Occipital lobe (tissue), 3 donors: ENCODE measurements at places on chromosomes 16 and 17. TPM values are rescaled to one million over a fixed set of nuclear protein-coding genes. Genes with fewer than 3 reads are reported as not detected.
A peak's percentile ranks its signal among the peaks of the same experiment; 100 is the strongest.

DNA sequence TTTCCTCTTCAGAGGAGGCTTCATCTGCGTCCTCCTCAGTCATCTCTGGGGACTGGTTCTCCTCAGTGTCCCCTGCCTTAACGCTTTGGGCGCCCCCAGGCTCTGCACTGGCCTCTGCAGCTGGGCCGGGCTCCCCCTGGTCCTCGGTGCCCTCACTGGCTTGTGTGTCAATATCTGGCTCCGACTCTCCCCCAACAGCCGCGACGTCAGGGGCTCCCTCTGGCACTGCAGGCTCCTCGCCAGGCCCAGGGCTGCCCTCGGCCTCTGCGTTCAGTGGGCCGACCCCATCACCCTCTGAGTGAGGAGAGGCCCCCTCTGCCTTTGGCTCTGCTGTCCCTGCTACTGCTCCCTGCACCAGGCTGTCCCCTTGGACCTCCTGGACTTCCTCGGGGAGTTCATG is 34.7 kb downstream of the SRL start:
- no peak for DNase-seq

- no peak for DNase-seq
Observed at GRCh38 chr17:2723997-2724783, 12.6 kb upstream of the CLUH start.

DNA sequence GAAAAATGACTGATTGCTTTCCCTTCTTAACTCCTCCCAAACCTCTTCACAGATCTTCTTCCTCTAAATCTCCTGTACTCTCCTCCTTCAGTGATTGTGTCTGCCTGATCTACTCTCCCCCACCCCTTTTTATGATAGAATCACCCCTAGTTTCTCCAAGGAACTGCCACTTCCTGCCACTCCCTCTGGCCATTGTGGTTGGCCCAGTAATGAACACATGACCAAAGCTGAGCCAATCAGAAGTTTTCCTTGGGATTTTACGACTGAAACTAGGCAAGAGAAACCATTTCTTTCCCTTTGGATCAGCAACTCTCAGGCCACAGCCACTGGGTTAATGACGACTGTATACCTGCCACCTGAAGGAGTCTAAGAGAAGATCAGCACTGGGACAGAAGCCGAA is 15.9 kb downstream of the IRX3 start:
- no peak for DNase-seq

DNA sequence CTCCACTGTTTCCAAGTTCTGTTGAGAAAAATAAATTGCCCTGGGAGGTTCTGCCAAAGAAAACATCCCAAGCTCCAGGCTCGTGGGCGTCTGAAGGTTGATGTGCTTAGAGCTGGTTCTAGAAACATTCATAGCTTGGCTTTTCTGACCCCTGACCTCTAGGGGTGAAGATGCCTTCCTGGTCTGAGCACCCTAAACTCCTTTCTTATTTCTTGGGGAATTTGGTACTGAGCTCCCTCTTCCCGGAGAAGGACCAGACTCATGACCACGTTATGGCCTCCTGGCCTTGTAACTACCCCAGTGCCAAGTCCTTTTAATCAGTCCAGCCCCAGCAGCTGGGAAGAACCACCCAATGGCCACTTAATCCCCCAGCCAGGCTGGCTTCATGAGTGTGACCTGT is 66.4 kb downstream of the MYH11 start:
- DNase-seq: no peak

GRCh38 chr16:69109486-69110270 is 4.2 kb downstream of the HAS3 start:
- DNase-seq: no peak

GRCh38 chr17:55420776-55421178 is 858 bp downstream of the MMD start:
- DNase-seq: no peak

- no peak for DNase-seq
Observed at GRCh38 chr17:44568945-44569858, 11.9 kb downstream of the FZD2 start.

DNA sequence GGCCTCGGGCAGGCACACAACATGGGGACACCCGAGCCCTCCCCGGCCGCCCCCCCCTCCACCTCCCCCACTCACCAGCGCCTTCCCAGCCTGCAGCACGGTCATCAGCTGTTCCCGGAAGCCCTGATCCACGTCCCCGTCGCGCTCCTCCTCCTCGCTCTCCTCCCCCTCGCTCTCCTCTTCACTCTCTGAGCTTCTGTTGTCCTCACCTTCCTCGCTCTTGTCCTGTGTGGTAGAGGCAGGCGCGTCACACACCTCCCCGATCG is 10.3 kb downstream of the MYBBP1A start:
- DNase-seq: peak; percentile 34

DNA sequence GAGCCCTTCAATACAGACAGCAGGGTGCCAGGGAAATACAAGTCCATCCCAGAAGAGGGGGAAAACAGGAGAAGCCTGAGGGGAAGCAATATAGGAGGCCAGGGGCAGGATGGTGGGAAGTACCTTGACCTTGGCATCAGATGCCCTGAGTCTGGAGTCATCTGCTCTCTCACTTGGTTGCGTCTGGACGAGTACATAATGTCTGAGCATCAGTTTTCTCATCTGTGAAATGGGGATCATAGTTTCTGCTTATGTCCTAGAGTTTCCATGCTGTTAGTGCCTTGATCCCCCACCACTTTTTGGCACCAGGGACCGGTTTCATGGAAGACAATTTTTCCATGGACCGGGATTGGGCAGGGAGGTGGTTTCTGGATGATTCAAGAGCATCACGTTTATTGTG is 2.3 kb downstream of the STAT5A start:
- DNase-seq: no peak

- no peak for DNase-seq
Observed at GRCh38 chr17:75525806-75526554, 483 bp downstream of the LLGL2 start.

- no peak for DNase-seq
Observed at GRCh38 chr16:17241264-17241835, 229.4 kb downstream of the XYLT1 start.

- no peak for DNase-seq
Observed at GRCh38 chr16:80028581-80029380, 428.2 kb upstream of the MAF start.

DNA sequence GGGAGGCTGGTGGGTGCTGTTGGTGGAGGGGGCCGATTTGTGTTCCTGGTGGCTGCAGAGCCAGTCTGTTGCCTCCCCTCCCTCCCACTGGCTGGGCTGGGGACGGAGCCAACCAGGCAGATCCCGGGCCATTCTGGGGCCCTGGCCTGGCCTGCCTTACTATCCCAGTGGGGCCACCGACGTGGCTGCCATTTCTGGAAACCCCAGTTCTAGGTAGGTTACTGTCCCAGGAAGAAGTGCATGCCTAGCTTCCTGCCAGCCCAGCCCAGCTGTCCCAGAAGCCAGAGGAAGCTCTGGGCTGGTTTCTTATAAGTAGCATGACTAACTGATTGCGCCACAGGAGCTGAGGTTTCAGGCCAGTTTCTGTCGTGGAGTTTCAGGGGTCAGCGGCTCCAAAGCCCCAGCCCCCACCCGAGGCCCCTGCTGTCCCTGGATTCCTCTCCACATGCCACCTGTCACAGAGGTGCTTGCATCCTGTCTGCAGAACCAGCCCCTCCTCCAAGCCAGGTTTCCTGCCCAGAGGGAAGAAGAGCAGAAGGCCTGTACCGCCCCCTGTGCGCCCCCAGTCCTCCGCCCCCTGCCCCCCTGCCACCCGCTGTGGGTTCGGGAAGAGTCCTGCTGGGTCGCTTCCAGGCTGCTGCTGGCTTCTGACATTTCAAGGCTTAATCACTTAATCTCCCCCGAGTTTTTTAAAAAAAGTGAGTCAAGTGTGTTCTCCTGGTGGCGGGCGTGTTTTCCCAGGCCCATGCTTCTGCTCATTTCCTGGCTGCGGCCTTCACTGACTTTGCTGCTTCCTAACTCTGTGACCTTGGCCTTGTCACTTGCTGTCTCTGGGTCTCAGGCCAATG is 13.2 kb downstream of the IL4R start:
- DNase-seq: no peak

DNA sequence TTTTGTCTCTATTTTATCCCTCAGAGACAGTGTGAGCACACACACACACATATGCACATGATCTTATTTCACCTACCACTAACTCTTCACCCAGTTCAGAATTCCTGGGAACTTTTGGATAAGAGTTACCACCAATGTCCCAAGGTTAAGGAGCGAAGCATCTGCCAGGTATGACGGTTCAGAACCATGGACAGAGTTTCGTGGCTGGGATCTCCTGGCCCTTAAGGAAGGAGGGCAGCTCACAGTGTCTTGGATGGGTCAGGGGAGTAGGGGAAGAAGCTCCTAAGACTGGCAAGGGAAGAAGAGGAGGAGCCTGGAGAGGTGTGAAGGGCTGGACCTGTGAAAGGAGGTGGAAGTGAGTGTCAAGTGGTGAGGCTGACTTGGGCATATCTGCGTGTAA is 23.0 kb upstream of the TMEM132E start:
- no peak for DNase-seq

- no peak for DNase-seq
Observed at GRCh38 chr17:48544349-48545021, 424 bp downstream of the HOXB2 start.

- no peak for DNase-seq
Observed at GRCh38 chr16:78353640-78354275, 254.3 kb downstream of the WWOX start.

- no peak for DNase-seq
Observed at GRCh38 chr16:49890876-49891275, 35.0 kb upstream of the ZNF423 start.

- no peak for DNase-seq
Observed at GRCh38 chr16:87725596-87726235, 40.1 kb downstream of the KLHDC4 start.

DNA sequence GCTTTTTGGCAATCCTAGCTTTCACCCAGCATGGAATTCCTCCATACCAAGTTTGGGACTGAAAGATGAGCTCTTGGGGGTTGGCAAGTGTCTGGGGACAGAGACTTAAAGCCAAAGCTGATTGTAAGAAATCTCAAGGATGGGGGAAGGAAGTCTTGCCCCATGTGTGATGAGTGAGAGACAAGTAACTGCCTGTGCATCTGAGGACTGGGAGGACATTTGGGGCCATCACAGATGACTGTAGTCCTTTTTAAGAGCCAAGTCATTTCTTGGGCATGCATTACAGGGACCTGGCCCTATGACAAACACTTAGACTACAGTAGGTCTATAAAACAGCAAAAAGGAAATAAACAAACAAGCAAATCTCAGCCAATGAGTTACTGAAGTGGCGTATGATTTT is 36.3 kb upstream of the CCL2 start:
- DNase-seq: no peak

DNA sequence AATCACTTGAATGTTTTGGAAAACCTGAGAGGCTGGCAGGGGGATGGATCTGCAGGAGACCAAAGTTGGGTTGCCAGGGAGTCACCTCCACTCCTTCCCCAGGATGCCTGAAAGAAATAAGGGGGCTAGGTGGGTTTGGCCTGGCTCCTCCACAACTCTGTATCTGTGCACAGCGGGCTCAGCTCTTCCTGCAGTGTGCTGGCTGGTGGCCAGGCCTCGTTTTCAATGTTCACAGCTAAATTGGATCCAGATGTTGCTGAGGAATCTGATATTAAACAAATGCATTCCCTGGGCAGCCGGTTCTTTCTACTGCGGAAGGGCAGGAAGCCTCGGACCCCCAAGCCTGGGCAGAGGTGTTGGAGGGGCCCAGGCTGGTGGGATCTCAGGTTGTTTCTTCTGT is 106.2 kb downstream of the N4BP1 start:
- no peak for DNase-seq

- DNase-seq: no peak
Observed at GRCh38 chr17:38352245-38353085, 821 bp downstream of the SOCS7 start.

- DNase-seq: peak; percentile 16
Observed at GRCh38 chr16:53892155-53892554, 188.2 kb downstream of the FTO start.

GRCh38 chr17:13920413-13920812 is 148.9 kb upstream of the COX10 start:
- no peak for DNase-seq

Gene CSH1
- total RNA-seq: not detected

Gene ITGAD
- not detected for total RNA-seq

Gene GRAP
- total RNA-seq: 3.6 TPM

Gene ZNF276
- total RNA-seq: 14.2 TPM

Gene SALL1
- total RNA-seq: 4.4 TPM

Gene DRC7
- 0.78 TPM for total RNA-seq

Gene PSMC3IP
- 6.6 TPM for total RNA-seq

Gene ENPP7
- total RNA-seq: not detected

Gene CRHR1
- 6.6 TPM for total RNA-seq

Gene NPB
- 2.0 TPM for total RNA-seq

Gene TANC2
- 151 TPM for total RNA-seq

Gene TNFRSF17
- total RNA-seq: not detected

Gene ANKRD40CL
- total RNA-seq: not detected

Gene RNF166
- total RNA-seq: 10.9 TPM

Gene GJC1
- total RNA-seq: 81.3 TPM

Gene AATF
- total RNA-seq: 16.1 TPM

Gene PIGS
- total RNA-seq: 12.8 TPM

Gene BCL6B
- 1.4 TPM for total RNA-seq

Gene CNTNAP1
- total RNA-seq: 7.5 TPM

Gene NXPH3
- 17.9 TPM for total RNA-seq

Gene KLHL11
- total RNA-seq: 74.9 TPM

Gene ITGB3
- 2.2 TPM for total RNA-seq

Gene TPPP3
- total RNA-seq: 2.3 TPM

Gene HID1
- total RNA-seq: 13.7 TPM

Gene KIF1C
- total RNA-seq: 12.5 TPM
